Effector memory CD4-positive, alpha-beta T cell (primary cell): ENCODE measurements at places on chromosomes 5 and 9.

- DNase-seq, result no peak
These were observed 13.9 kb downstream of the NINJ1 start for GRCh38 chr9:93119953-93120845.

DNA sequence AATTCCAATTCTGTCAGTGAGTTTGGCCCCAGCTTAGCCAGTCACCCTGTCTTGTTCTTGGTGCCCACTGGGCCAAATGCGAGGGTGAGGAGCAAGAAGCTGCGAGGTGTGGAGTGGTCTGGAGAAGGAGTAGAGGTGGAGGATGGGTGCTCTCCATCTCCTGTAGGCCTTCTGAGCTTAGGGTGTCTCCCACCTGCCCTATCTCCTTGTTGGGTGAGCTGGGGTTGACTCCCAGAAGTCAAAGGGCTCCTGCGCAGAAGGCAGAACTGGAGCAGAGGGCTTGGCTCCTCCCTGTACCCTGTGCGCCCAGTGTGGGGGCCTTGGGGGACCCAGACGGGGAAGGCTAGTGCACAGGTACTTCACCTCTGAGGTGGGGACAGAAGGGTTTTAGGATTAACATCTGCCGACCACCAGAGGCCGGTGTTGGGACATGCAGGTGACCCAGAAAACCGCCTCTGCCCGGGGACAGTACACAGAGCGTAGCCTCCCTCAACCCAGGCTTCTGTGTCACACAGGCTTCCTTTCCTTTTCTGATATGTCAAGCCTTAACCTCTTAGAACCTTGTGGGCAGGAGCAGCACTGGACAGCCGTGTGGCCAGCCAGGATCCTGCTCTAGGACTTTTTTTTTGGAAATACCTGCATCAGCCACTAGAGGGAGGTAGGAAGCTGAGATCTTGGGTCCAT is 16.9 kb downstream of the IL5 start:
- no peak for DNase-seq

DNA sequence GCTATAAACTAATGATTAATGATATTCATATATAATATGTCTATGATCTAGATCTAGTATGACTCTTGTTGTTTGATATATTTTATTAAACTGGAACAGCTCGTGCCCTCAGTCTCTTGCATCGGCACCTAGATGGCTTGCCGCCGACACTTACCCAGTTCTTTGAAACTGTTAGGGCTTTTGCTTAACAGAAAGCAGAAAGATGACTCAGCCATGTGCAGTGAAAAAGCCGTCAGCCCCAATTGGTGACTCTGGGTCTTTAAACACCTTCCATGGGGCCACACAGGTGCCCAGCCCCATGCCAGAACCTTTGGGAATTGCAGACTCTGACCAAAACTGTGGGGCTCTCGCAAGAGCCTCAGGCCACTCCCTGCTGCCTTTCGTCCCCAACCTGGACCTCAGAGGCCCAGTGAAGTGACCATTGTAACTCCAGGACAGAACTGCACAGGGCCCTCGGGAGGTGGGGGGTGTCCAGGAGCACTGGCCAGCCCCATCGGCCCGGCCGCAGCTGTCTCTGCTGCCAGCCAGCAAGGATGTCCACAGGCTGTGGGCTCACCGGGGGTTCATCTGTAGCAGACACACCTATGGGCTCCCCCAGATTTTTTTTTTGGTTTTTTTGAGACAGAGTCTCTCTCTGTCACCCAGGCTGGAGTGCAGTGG is 7.8 kb downstream of the LCN10 start:
- no peak for DNase-seq

GRCh38 chr5:13246053-13246452 is 698.4 kb downstream of the DNAH5 start:
- no peak for DNase-seq

GRCh38 chr5:124721229-124721735 is 25.2 kb downstream of the ZNF608 start:
- DNase-seq, result no peak

DNA sequence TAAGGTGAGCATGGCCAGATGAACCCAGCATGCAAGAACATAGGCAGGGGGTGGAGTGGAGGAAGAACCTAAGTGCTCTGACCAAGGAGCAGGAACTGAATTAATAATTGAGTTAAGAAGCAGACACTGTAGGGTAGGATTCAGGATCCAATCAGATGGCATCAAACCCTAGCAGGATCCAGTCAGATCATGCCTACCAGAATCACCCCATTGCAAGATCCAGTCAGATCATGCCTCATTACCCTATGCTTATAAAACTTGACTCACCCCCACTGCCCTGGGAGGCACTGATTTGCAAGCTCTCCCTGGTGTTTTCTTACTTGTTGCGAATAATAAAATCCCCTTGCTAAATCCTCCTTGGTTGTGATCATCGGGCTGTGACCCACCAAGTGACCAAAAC is 19.7 kb downstream of the TUSC1 start:
- no peak for DNase-seq

DNA sequence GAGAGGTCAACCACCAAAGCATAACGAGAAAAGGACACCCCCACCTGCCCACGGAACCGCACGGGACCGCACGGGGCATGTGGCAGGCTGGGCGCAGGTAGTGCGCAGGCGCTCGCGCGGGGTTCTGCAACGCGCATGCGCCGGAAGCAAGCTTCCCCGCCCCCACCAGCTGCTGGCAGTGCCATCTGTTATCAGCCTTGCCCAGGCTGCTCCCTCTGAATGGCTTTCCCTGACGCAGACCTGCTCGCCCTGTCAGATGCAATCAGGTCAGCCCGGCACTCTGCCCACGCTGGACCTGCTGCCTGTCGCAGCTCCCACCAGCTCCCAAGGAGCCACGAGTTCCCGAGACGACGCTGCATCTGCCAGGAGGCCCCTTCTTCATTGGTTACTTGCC is 22.8 kb downstream of the PTCH1 start:
- no peak for DNase-seq

- no peak for DNase-seq
These were observed 249.1 kb downstream of the DIRAS2 start for GRCh38 chr9:90393365-90394152.
